Activated T-helper 1 cell treated with anti-CD3 and anti-CD28 coated beads, Interleukin-2, amount 50 U/mL, for 16 hours (primary cell): ENCODE measurements at places on chromosomes 7 and 10.

DNA sequence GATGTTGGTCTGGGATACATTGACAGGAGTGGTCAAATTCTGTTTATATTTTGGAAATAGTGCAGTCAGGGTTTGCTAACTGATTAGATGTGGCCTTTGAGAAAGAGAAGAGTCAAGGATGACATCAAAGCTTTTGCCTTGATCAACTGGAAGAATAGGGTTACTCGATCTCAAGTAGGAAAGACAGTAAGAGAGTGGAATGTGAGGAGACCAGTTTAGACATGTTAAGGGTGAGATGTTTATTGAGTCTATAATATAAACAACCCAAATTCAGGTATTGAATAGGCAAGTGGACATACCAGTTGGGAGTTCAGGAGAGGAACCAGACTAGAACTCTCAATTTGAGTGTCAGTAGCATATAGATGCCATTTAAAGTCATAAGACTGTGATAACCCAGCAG lies 1.9 kb upstream of the ANKRD7 start:
- DNase-seq, result no peak

DNA sequence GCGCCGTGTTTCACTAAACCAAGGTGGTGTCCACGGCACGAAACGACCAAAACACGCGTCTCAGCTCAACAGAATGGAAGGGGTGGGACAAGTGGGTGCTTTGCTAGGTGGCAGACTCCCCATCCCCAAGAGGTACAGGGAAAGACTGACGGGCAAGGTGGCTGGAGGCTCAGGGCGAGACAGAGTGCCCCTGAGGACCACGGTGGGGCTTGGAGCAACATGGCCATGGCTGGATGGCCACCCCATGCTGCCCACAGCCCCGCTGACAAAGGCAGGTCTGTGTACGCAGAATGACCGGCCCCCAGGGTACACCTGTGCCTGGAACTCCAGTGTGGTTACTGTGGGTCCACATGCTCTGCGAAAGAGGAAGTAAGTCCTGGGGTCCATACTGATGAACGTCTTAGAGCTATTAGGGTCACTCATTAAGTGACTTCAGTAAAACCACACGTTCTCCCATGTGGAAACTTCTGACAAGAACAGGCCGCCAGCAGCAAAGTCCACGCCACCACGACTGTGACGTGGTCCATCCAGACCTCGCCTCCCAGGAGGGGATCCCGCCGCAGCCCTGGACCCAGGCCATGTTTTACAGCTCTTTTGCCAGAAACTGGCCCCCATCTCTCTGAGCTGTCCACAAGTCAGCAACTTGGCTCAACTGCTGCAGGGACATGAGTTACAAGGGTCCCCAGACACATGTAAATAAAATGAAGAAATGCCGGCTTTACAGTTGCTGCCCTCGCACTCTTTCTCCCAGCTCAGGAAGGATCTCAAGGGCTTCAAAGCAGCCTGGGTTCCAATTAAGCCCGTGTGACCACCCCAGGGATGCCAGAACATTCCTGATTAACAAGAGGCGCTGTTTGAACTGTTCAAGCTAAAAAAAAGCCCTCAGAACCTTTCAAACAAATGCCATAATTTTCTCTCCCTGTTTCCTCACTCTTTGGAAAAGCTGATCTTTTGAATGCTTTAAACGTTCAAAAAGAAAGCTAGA lies 66.8 kb downstream of the MAD1L1 start:
- DNase-seq, result no peak

DNA sequence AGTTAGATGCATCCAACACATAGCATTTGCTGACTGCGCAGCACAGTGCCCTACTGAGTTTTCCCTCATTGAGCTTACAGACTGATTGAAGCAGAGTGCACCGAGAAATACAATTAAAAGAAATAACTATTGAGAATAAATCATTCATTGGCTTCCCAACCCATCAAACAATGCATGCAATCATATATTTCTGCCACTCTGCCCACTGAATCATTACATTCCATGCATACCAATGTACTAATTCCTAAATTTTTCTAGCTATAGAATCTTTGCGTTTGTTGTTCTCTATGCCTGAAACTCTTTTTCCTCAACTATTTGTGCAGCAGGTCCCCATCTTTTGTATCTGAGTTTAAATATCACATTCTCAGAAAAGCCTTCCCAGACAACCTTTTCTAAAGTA lies 783.8 kb downstream of the SORCS1 start:
- no peak for DNase-seq

GRCh38 chr10:100339236-100339635 lies 7.8 kb upstream of the SCD start:
- no peak for DNase-seq

- DNase-seq, result no peak
Measured at GRCh38 chr7:91995391-91996105, 54.9 kb downstream of the AKAP9 start.
